ENCODE measurements at places on chromosomes 4 and X.

DNA sequence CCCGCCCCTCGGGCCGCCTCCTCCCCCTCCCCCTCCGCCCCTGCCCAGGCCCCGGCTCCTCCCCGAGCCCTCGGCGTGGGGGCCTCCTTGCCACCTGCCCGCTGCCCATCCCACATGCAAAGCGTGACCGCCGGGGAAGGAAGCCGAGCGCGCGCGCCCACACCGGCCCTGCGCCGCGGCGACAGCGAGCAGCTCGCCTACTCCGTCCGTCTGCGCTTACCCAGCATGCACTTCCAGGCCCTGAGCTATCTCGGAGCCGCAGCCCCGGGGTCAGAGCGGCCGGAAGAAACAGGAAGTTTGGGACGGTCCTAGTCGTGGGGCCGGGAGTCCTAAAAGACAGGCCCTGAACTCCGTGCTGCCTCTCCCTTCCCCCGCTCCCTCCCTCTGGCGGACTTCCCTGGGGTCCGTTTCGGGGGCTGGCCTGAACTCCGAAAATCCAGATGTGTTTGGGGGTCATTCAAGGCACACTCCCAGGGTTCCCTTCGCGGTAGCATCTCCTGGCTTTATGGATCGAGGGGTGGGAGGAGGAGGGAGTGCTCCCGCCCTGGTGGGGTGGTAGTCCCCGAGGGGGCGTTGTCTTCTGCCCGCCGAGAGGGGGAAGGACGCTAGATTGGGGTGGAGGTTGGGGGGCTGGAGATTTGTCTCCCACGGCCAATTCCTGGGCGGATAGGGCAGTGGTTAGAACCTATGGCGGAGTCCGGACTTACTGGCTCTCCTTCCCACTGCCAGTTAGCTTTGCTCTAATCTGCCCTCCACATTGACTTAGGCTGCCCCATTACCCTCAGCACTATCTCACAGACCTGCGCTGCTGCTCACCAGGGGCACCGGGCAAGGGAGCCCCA is 25.0 kb upstream of the BCORL1 start:
- no peak for DNase-seq

- no peak for DNase-seq
Measured at GRCh38 chrX:12794654-12795053, 3.4 kb downstream of the PRPS2 start.

- DNase-seq, result no peak
Measured at GRCh38 chr4:141037446-141037845, 95.8 kb downstream of the RNF150 start.

- no peak for DNase-seq
Measured at GRCh38 chr4:129350834-129351721, 255.1 kb downstream of the C4orf33 start.

- no peak for DNase-seq
Measured at GRCh38 chr4:185950891-185951290, 118.1 kb upstream of the TLR3 start.

DNA sequence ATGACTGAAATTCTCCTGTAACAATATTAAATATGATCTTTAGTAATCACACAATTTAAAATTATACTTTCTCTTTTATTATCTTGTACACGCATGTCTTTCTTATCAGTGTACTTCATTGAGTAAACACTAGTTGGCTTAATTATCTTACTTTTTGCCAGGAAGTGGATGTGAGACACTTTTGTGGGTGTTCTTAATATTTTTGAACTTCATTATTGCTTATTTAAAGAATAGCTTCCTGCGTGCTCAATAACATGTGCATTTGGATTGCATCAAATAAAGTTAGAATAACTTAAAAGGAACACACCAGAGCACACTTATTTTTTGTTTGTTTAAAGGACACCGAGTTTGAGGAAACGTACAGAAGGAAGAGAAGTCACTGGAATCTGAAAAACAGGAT is 128.5 kb upstream of the VEGFC start:
- no peak for DNase-seq

DNA sequence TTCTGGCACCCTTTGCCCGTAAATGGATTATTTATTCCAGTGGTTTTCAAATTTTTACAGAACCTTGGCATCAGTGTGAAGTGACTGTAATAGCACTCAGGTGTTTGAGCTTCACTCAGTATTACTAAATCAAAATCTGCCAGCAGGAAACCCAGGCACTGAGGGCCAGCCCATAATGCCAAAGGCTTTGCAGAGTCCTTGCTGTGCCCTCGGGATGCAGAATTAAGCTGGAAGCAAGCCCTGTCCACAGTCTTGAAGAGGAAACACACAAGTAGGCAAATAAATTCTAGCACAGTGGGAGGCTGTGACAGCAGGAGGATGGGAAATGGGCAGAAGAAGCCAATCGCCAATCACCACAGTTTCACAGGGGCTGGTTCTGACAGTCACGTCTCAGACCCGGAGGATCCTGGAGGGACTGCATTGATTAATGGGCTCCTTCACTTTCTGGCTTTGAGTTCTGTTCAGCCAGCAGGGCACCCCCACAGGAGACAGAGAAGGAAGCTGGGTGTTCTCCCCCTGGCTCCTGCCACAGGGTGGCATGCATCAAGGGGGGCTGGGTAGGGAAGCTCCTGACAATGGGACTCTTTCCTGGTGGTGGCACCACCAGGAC is 138.8 kb downstream of the MTNR1A start:
- DNase-seq, result no peak

DNA sequence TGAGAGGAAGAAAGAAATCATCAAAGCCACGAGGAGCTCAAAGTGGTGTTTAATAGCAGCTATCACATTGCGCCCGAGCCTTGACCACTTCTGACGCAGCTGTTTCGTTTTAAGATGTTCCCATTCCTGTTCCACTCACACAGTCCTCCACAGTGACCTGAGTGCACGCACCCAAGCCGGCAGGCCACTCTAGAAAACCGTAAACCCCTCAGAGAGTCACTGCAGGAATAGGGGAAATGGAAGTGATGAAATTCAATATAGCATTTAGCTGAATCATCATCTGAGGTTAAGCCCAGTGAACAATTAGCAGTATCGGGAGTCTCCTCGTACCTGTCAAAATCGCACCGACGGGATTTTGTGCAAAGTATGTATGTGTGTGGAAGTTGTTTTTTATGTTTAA is 17.9 kb upstream of the HAND2 start:
- no peak for DNase-seq

DNA sequence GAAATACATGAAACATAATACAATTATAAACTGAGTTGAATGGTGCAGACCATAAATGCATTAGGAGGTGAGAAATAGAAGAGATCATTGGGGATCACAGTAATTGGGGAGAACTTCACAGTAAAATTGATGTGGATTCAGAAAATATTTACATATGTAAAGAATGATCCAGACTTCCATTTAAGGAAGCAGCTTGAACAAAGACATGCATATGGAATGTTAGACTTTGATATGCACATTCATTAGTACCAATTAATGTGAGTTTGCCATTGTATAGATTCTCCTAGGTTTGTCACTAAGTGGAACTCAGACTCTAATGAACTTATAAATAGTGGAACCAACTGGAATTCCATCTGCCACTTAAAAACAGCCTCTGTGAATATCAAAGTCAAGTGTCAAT is 235.6 kb downstream of the PARM1 start:
- no peak for DNase-seq

- no peak for DNase-seq
Measured at GRCh38 chrX:109511113-109511512, 25.5 kb upstream of the NXT2 start.

- DNase-seq, result no peak
Measured at GRCh38 chrX:136639506-136640176, 8.3 kb upstream of the CD40LG start.

DNA sequence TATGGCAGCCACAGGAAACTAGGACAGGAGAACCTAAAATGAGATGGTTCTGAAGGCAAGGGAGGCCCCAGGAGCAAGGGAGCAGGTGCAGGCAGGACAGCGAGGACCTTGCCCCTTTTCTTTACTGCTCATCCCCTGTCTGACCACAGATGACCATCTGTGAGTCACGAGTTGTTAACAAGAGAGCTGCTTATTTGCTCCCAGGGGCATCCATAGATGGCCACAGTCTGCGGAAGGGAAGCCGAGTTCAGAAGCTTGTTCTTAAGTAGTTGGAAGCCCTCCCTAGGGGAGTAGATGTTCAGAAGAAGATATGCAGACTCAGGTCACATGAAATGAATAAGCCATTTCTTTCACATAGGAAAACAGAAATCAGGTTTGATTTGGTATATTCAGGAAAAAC is 69.4 kb downstream of the EVC2 start:
- DNase-seq, result no peak

DNA sequence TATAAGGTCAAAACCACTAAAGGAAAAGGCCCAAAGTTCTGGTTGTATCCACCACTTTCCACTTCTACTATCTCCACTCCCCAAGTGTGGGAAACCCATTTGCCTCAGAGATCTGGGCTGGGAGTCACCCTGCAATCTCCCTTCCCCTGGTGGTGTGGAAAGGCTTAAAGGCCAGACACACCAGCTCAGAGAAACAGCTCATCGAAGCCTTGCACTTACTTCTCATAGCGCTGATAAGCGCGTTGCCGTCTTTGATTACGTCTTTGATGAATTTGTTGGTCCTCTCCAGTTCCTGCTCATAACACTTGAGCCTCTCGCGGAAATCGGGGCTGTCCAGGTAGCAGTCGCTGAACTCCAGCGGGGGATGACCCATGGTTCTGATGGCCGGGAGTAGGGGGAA is 647 bp downstream of the OPHN1 start:
- DNase-seq, result no peak

DNA sequence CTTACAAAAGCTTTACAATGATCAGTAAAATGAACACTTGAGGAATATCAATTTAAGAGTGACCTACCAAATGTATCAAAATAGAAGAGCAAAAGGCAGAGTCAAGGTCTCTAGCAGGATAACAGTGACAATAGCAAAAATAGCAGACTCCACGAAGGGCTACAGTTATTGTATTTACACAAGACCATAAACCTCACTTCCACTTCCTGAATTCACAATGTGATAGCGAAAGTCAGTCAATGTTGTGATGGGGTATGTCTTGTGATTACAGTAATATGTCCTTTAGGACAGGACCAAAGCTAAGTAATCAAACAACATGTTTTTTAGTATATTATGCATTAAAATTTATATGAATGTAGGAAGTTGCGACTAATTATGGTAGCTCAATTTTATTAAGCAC is 139.6 kb downstream of the IQCM start:
- DNase-seq, result no peak

DNA sequence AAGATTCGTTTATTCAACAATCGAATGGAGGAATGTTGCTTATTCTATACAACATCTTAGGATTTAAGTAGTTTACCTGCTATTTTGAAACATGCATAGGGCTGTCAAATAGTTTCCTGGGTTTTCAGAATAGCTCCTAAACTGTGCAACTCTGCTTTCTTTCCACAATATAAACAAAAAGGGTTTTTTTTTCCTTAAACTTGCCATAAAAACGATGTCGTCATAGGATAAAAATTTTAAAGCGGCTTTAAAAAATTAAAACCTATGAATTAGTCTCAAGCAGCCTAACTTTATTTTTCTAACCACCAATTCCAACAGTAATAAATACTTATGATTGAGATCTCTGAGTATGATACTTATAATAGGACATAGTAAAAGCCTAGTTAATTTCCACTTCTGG is 21.6 kb upstream of the STIM2 start:
- no peak for DNase-seq

GRCh38 chr4:5037553-5038551 is 13.4 kb upstream of the STK32B start:
- DNase-seq, result no peak

DNA sequence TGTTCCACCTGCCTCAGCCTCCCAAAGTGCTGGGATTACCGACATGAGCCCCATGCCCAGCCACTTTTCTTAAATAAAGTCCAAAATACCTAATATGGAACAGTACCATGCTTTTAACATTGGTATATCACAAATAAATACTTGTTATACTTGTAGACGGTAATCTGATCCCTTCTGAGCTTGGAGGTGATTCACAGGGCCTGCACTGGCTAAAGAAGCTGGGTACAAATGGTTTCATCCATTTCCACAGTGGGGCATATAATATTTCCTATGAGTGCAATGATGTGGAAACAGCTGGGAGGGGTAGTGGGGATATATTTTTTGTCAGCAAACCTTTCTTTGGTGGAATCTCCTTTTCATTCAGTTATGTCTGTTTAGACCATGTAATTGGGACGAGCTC is 35.8 kb downstream of the PLK4 start:
- no peak for DNase-seq
